Femur (tissue), 1 donor: ENCODE measurements at places on chromosomes 5 and 9.
A peak's percentile ranks its signal among the peaks of the same experiment; 100 is the strongest.

- no peak for DNase-seq
Observed at GRCh38 chr9:19138084-19138483, 10.8 kb upstream of the PLIN2 start.

DNA sequence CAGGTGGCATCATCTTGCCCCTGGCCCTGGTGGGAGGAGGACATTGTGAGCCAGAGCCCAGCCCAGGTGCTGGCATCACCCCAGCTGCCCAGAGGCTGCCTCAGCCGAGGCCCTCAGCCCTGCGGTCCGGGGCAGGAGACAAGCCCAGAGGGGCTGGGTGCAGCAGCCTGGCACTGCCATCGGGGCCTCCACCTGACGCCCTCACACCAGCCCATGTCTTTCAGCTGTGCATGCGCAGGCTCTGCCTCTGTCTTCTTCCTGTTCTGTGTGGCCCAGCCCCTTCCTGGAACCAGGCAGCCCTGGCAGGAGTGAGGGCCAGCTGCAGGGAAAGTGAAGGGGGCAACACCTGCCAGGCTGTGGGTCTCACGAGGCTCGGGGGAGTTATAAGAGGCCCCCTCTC lies 4.8 kb upstream of the CEL start:
- peak; percentile 70 for DNase-seq

DNA sequence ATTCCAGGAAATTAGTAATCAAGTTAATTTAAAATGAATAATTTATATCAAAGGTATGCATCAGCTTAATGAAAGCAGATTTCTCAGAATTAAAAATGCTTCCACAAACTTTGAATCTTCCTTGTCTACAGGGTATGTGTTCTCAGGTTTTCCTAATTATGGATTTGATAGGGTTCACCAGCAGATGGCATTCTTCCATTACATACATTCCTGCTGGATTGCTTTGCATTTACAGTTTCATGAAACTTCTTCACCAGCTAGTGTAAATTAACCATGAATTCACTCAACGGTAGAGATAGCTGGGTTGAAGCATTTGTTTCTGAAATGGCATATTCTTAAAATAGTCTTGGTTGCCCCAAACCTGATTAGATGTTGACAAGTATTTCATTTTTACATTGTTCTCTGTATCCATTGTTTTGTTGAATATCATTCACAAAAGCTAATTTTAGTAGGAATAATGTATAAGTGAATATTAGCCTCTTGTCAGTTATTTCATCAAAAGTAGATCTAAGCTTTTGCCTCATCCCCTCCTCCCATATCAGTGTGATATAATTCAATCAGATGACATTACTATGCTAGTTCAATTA lies 68.7 kb upstream of the WDR41 start:
- DNase-seq: no peak

- DNase-seq: no peak
Observed at GRCh38 chr5:35436400-35437057, 181.1 kb upstream of the SPEF2 start.

DNA sequence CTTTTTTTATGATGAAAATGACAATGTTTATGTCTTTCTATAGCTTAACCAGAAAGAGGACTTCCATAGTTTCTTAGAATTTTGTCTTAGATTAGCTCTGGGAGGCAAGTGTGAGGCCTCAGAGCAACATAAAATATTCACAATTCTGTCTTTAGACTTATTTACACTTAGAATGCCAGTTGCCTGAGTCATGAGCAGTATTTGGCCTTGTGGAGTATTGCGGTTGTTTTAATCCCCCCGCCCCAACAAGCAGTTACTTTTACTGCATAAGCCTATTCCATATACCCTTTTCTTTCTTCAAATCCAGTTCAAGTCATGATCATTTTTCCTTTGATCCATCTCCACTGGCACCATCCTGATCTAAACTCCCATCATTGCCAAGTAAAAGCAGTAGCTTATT lies 198.0 kb upstream of the EGFLAM start:
- no peak for DNase-seq

DNA sequence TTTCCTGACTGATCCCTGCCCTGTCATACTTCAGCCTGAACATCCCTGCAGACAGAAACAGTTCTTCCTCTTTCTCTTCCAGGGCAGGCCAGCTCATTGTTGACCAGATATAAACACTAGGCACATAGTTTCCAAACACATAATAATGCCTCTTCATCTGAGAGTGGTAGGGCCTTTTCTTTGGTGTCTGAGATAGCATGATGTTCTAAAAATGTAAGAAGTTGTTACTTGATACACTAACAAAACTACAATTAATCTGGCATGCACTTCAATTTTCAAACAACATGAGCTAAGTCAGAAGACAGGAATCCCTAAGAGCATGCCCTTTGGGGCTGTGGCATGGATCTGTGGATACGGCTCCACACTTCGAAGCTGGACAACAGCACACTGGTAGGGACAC lies 246.6 kb downstream of the SPOCK1 start:
- DNase-seq: no peak

DNA sequence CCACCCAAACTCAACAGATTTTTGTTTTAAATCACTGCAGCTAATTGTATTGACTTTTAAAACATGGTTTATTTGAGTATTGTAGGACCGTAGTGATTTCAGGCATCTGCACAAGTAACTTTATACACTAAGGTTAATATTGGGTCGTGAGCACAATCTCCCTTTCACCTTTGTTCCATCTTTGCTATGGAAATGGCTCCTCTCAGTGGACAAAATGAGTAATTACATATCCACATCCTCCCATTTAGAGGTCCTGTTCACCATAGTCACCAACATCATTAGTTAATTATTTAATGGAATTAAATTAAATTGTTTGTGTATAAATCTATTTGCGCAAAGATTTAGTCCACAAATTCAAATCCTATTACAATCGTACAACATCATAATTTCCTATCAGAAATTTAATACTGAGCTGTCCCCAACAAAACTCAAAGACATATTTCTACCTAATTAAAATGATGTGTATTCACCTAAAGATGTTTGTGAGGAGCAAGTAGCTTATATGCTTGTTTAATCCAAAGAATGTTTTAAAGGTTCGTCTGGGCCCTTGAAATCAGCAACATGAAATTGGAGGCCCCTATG lies 173.0 kb upstream of the DAPK1 start:
- DNase-seq: no peak

- peak; percentile 65 for DNase-seq
Observed at GRCh38 chr9:133113163-133113948, 7.7 kb downstream of the RALGDS start.

DNA sequence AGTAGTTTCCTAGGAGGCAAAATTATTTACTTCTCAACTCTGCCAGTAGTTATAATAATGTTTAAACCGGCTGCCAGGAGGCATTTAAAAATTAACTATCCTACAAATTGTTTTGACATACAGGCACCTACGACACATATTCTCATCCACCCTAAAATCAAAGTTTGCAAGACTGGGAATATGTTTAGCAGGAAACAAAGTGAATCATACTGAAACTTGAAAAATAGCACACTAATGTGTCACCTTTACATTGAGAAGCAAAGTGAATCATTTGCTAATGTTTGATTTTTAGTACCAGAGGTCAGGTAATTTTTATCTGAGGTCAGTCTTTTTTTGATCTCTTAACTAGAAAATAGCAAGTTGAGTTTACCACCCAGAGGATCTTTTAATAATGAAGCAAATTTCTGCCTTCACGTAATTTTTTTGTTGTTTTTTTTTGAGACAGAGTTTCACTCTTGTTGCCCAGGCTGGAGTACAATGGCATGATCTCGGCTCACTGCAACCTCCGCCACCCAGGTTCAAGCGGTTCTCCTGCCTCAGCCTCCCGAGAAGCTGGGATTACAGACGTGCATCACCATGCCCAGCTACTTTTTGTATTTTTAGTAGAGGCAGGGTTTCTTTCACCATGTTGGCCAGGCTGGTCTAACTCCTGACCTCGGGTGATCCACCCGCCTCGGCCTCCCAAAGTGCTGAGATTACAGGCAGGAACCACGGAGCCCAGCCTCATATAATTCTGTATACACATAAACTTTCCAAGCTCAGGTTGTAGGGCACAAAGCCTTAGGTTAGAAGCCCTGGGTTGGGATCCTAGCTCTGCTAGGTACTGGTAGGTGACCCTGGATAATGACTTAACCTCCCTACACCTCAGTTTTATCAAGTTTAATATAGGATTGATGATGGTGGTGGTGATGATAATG lies 124.3 kb downstream of the UGCG start:
- DNase-seq: no peak

GRCh38 chr5:143484601-143485000 lies 81.1 kb upstream of the NR3C1 start:
- no peak for DNase-seq

- no peak for DNase-seq
Observed at GRCh38 chr5:115510145-115510645, 34.4 kb downstream of the FEM1C start.

DNA sequence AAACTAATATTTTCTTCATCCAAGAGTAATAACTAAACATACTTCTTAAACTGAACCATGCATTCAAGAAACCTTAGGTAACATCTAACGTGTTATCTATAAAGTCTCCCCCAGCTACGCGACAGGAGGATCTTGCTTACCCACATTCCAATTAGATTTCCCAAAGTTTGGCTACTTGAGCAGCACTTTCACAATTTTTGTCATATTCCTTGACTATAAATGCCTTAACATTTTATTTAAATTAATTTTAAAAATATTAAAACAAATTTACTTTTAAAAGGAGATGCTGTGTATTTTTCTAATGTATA lies 25.3 kb upstream of the IFNE start:
- no peak for DNase-seq

GRCh38 chr9:134659688-134660131 lies 18.1 kb downstream of the COL5A1 start:
- peak; percentile 37 for DNase-seq

DNA sequence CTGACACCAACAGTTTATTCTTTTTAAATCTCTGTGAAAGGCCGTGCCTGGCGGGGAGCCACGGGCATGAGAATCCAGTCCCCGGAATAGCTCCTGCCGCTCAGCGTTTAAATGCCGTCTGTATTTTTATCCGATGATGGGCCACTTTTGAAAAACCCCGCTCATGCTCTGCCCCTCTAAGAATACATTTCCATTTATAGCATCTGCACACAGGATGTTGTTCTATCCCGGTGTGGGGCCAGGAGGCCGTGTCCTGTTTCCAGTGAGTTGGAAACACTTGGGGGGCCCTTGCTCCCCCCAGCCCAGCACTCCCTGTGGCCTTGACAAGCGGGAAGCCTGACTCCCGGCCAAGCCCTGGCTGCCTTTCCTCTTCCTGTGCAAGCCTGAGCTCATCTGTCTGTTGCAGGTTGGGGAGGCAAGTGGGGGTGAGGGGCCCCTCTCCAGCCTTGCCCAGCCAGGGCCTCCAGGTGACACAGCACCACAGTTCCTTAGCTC lies 39.0 kb downstream of the ERGIC1 start:
- peak; percentile 93 for DNase-seq

DNA sequence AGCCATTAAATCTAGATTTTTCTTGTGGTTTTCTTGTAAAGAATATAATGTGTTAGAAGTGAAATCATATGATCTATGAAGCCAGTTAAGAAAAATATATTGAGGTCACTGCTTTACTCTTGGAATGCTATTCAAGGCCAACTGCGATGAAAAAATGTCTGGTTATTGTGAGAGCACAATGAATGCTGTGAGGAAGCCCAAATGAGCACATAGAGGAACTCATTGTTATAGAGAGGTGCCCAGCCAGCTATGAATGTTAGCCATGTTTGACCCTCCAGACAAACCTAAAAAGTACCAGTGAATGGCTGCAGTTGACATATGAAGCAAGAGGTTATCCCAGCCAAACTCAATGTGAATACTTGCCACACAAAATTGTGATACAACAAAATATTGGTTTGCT lies 359.8 kb upstream of the FAM174A start:
- DNase-seq: no peak

DNA sequence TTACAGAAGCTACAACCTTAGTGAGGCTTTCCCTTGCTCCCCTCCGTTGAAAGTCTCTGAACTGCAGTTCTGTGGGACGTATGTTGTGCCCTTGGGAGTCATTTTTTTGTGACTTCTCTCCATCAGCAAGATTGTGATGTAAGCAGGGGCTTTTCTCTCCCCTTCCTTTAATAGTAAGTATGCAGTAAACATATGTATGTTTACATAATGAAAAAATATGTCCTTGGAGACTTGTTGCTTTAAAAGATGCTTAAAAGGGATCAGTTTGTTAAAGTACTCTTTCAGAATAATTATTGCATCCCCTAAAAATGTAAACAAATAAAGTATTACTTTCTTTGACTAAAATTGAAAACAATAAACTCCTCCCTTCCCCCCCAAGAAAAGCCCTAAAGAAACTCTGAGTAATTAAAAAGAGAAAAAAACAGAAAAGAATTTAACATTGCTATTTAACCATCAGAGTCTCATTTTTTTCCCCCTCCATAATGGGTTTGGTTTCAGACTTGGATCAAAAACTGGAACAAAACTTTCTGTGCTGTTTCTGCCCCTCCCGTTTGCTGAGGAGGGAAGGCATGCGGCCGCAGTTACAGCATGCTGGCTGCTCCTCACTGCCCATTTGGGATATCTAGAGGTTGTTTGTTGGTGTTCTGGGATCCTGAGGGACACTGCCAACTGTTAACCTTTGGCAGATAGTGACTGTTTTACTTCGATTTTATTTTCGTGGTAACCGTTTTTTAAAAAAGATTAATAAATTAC lies 40.2 kb downstream of the TRIO start:
- peak; percentile 36 for DNase-seq

DNA sequence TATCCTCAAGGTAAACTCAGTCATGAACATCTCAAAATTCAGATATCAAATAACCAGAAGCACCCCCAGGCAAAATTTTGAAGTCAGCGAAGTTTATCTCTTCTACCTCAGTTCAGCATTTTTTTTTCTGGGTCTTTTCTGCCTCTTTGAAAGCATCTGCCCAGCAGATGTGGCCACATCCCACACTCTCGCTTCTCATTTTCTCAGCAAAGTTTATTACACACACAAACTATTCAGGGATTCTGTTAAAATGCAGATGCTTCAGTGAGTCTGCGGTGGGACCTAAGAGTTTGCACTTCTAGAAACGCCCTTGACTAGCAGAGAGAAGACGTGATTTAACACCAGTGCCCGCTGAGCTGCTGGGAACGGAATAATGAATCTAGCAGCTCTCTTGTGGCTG lies 19.3 kb downstream of the RASEF start:
- no peak for DNase-seq

- no peak for DNase-seq
Observed at GRCh38 chr5:164721656-164722055, 1216.2 kb downstream of the MAT2B start.

DNA sequence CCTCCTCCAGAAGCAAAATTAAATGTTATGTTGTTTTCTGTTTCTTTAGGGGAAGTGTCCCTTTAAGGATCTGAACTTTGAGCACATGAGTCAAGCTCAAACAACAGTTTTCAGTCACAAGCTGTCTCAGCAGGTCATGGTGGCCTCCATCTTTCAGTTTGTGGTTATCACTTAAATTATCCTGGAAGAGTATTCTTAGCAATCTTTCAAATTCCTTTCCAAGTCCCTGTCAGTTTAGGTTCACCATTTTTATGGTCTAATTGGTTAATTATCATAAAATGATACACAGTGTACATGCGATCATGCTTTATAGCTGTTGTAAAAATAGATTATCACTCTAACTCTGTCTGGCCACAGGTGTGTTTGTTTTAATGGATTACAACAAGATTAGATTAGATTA lies 43.1 kb upstream of the SELENOP start:
- DNase-seq: no peak
